Lower leg skin (tissue), 4 donors: ENCODE measurements at places on chromosomes 1 and 21. TPM values are rescaled to one million over a fixed set of nuclear protein-coding genes. Genes with fewer than 3 reads are reported as not detected.

The F5 gene
- 5.5 TPM for total RNA-seq

The OR10J1 gene
- total RNA-seq: not detected

DNA sequence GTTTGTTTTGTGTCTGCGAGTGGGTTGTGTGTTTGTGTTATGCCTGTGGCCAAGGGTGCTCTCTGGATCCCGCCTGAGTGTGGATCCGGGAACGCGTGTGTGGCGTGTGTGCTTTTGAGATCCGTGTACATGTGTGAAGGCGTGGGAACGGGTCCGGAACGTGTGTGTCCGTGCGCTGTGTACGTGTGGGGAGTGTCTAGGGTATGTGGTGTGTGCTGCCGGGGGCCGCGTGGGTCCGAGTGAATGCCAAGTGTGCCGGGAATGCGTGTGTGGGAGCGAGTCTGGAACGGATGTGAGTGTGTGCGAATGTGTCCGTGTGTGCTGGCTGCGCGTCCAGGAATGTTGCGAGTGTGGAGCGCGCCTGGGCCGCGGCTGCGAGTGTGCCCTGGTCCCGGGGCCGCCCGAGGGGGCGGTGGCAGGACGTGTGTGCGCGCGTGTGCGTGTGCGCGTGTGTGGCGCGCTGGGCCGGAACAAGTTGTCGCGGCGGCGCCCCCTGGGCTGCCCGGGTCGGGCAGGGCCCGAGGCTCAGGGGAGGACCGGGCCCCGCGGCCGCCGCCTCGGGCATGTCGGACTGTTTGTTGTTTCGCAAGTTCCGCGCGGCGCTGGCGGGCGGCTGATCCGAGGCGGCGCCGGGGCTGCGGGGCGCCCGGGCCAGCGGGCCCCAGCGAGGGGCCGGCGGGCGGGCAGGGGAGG lies 953 bp downstream of the PTPRU start:
- DNase-seq: peak; percentile 89

DNA sequence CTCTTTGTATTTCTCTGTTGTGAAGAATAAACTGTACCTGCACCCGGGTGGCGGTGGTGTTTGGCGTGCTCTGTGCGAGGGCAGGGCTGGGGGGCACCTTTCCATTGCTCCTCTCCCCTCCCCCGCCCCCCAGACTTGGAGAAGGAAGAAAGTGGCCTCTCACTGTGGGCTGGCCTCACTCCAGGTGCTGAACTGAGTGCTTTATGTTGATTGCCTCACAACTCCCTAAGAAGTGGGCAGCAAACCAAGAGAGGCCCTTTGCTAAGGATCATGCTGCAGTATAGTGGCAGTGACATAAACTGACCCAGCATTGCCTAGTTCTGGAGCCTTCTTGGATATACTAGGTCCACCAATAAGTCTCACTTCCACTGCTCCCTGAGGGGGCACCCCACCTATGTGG lies 20.2 kb downstream of the A3GALT2 start:
- DNase-seq: no peak

The CSMD2 gene
- 1.0 TPM for total RNA-seq

DNA sequence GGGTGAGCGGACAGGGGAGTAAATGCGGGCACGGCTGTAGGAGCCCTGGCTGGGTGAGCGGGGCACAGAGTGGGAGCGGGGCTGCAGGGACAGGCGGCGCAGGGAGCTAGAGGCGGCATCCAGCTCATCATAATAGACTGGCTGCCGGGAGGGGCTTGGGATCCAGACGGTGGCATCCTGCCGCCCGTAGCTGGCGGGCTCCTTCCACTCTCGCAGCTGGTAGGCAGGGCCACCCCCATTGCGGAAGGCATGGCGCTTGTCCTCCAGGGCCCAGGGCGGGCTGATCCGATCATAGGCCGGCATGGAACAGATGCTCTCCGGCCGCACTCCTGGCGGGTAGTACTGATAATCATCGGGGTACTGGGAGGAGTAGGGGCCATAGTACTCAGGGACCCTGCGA lies 43.7 kb upstream of the GOLT1A start:
- DNase-seq: no peak

DNA sequence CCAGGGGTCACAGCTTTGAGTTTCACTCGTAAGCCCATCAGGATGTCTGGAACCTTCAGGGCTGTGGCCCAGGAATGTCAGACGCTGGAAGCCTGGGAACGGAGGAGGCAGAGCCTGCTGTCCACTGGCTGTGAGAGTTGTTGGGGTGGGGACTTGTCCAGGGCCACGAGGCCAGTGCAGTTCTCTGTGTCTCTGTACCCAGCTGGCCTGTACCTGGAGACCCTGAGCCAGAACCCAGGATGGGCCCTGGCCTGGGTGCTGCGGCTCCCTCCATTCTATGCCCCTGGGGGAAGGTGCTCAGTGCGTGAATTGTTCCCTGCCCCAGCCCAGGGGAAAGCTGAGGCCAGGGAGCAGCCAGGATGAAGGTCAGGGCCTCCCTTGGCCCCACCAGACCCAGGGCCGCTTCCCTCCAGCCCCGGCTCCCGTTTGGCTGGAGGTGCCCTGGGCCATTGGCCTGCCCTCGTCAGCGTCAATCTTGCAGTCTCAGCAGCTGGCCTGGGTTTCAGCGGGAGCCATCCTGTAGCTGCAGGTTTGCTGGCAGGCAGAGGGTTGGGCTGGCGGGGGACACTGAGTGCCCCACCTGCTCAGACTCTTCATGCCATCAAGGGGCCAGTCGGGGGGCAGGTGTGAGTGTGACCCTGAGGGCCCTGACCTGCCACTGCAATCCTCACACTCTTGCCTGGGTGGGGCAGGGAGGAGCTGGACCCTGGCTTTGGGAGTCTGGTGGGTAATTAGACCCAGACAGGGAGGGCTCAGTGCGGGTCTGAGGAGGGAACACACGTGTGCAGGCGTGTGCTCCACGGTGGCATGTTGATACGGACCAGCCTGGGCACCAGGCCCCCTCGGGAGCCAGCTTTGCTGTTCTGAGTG lies 724 bp upstream of the CALML6 start:
- no peak for DNase-seq
